ENCODE measurements at places on chromosomes 12 and 14. TPM values are rescaled to one million over a fixed set of nuclear protein-coding genes. Genes with fewer than 3 reads are reported as not detected.
A peak's percentile ranks its signal among the peaks of the same experiment; 100 is the strongest.

The SLC35E3 gene
- 1.8 TPM for polyA plus RNA-seq

The GPR65 gene
- polyA plus RNA-seq, result 0.29 TPM

The ITGA7 gene
- 247 TPM for polyA plus RNA-seq

The P2RX2 gene
- not detected for polyA plus RNA-seq

The HVCN1 gene
- 15.4 TPM for polyA plus RNA-seq

The CERS5 gene
- polyA plus RNA-seq, result 51.7 TPM

The INSM2 gene
- polyA plus RNA-seq, result not detected

The HOXC12 gene
- not detected for polyA plus RNA-seq

The DBX2 gene
- polyA plus RNA-seq, result 0.07 TPM

The GALNT9 gene
- 0.01 TPM for polyA plus RNA-seq

The SLC2A13 gene
- polyA plus RNA-seq, result 2.6 TPM

- no peak for DNase-seq
These were observed 39.0 kb downstream of the RNF34 start for GRCh38 chr12:121438905-121439304.

GRCh38 chr12:58920102-58920960 is at the start of gene LRIG3:
TSS of gene LRIG3 (minus strand) at chr12:58920504. CDS start at chr12:58920235, 269 bp downstream.
- DNase-seq, result peak; percentile 92

DNA sequence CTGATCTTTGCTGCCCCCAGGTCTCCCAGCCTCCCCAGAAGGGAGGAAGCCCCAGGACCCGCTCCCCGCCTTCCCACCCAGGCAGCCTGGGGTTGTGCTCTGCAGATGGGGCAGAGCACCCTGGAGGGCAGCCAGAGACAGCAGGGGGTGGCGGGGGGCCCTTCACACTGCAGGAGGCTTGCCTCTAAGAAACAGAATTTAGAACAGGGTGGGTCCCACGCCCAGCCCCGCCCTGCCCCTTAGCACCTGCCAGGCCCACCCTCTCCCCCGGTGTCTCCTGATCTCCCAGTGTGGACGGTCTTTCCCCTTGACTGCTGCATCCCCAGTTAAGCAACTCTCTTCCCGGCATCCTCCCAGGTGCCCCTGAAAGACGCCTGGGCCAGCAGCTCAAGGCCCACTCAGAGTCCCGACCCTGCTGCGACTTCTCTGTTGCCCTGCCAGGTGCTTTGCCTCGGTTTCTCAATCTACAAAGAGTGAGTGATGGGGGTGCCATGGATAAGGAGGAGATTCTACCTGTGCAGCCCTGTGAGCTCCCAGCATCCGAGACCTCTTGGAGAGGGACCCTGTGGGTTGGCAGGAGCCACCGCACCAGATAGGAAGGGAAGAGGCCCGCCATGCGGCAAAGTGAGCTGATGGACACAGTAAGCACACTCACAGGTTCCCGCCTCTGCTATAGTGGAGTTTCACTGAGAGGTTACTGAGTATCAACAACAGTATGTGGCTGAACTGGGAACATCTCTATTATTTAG is 327.1 kb upstream of the FKBP4 start:
- DNase-seq, result no peak

- DNase-seq, result no peak
These were observed 24.6 kb downstream of the PLEKHG3 start for GRCh38 chr14:64728856-64729255.

GRCh38 chr14:85276979-85277228 is 253.0 kb upstream of the FLRT2 start:
- DNase-seq, result no peak

DNA sequence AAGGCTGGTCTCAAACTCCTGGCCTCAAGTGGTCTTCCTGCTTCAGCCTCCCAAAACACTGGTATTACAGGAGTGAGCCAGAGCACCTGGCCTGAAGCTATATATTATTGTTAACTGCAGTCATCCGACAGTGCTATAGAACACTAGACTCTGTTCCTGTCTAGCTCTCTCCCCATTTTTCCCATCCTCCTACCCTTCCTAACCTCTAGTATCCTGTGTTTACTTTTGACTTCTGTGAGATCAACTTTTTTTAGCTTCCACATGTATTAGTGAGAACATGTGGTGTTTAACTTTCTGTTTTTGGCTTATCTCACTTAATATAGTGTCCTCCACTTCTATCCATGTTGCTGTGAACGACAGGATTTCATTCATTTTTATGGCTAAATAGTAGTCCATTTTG is 34.7 kb downstream of the TRAF3 start:
- DNase-seq, result no peak

- no peak for DNase-seq
These were observed 120.2 kb downstream of the MON2 start for GRCh38 chr12:62586850-62587249.

- no peak for DNase-seq
These were observed 464.6 kb downstream of the FUT8 start for GRCh38 chr14:65877166-65877565.

GRCh38 chr12:32270818-32271710 is 128.3 kb upstream of the FGD4 start:
- no peak for DNase-seq

GRCh38 chr12:90058704-90059103 is 350.1 kb upstream of the ATP2B1 start:
- DNase-seq, result peak; percentile 9

- no peak for DNase-seq
These were observed 355.4 kb upstream of the FAR2 start for GRCh38 chr12:28793581-28794151.

GRCh38 chr12:113403435-113404415 is at the start of gene SDS:
TSS of gene SDS (minus strand) at chr12:113403887. CDS start at chr12:113399708, 4,179 bp downstream.
- peak; percentile 73 for DNase-seq

- no peak for DNase-seq
These were observed 1.6 kb downstream of the GZMH start for GRCh38 chr14:24607635-24608514.

- DNase-seq, result no peak
These were observed 505.4 kb downstream of the CCER1 start for GRCh38 chr12:90449611-90450010.

DNA sequence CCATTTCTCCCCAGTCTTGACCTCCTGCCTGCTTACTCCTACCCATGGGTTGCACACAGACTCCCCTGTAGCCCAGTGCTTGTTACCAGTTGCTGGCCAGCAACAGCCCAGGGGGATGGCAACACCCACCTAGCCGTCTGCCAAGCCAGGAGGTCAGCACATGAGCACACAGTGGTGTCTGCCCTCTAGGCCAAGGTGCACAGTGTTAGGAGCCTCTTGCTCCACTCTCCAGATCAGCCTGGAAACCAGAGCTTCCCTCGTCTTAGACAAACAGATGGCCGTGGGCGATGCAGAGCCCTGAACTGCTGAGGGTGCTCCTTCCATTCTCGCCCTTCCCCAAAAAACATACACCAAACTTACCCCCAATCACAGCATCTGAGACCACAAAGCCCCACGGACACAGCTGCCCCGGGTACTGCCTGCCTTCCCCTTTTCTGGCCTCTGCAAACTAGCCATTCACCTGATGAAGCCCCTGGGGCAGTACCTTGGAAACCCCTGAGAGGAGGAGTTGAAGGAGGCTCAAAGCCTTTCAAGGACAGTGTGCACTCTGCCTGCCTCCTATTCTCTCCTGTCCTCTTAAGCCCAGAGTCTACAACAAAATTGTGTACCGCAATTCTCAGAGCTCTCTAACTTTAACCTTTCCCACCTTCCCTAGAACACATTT is 1.0 kb upstream of the GPD1 start:
- DNase-seq, result no peak

DNA sequence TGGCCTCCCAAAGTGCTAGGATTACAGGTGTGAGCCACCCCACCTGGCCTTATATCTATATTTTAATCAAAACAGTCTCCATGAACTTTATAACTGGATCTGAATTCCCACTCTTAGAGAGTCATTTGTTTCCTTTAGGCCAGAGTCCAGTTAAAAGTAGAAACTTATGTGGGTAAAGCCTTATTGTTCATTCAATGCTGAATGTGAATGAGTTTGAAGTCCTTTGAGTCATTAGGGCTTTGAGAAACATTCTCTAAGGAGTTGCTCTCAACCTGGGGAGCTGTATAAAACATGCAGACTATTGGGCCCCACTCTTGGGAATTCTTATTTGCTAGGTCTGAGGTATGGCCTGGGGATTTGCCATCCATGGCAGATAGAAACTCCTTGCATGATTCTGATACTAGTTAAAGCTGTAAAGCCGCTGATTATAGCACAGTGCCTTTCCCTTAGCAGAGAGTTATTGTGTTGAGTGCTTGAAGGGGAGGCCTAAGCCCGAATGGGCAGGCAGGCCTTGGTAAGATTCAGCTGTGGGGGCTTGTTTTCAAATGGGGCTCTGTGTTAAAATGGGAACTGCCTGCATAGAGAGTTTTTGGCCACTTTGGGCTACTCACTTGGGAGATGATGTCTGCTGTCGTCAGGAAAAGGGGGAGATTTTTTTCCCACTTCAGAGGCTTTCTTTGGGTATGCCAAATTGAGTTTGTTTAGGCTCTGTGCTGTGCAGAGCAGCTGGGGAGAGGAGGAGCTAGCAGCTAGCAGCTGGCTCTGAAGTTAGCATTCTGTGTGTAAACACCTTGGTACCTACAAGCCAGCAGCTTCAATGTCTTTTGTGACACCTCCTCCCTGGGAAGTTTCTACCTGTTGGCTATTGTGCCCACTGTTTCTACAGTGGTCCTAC is 117.5 kb downstream of the DACT1 start:
- no peak for DNase-seq

- no peak for DNase-seq
These were observed 181.9 kb upstream of the BMP4 start for GRCh38 chr14:54138354-54139038.

DNA sequence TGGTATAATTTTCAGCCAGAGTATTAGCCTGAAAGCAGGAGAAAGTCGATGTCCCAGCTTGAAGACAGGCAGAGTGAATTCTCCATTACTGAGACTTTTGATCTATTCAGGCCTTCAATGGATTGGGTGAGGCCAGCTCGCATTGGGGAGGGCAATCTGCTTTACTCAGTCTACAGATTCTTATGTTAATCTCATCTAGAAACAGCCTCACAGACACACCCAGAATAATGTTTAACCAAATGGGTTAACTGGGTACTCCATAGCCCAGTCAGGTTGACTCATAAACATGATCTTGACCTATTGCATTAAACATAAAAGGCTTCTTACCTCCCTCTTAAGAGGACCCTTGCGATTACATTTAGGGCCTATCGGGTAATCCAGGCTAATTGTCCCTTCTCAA is 118.0 kb downstream of the KTN1 start:
- DNase-seq, result no peak

DNA sequence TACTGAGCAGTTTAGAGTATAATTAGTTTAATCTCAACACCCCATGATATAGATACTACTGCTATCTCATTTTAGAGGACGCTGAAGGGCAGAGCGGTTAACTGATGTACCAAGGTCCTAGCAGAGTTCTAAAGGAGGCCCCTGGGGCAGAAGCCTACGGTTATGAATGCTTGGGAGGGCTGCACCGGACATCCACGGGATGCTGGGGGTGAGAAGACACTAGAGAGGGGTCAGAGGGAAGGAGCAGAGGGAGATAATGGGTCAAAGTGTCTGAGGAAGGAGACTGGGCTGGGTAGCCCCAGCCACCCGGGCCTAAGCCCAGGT is 1.6 kb upstream of the ACTR6 start:
- no peak for DNase-seq

DNA sequence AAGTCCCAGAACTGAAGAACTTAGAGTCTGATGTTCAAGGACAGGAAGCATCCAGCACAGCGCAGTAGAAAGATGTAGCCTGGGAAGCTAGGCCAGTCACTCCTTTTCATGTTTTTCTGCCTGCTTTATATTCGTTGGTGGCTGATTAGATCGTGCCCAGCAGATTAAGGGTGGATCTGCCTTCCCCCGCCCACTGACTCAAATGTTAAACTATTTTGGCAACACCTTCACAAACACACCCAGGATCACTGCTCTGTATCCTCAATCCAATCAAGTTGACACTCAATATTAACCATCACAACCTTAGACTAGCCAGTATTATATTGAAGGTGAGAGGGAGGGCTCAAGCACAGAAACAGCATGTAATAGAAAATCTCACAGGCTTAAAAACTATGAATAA is 222.9 kb downstream of the C12orf50 start:
- DNase-seq, result no peak

GRCh38 chr12:113260127-113260526 is 38.9 kb downstream of the TPCN1 start:
- no peak for DNase-seq

GRCh38 chr12:120055231-120056000 is 61.1 kb downstream of the RAB35 start:
- DNase-seq, result no peak

GRCh38 chr12:66541426-66541825 is 137.4 kb downstream of the GRIP1 start:
- DNase-seq, result no peak

DNA sequence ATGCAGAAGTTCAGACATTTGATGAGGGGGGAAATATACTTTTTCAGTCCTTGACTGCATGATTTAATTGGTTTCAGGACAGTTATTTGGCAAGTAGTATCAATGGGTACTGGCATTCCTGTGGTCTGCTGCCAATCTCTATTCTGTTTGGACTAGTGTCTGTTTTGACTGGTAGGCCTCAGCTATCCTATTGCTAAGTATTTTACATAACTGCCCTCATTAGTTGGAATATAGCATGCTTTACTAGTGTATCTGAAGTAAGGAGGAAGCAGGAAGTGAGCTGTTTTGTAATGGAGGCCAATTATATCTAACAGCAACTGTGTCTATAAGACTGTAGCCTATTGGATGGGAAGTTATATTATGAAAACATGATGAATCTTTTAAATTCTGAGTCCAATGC is 104.3 kb downstream of the FLRT2 start:
- DNase-seq, result no peak

GRCh38 chr12:95390932-95391331 is 83.0 kb upstream of the METAP2 start:
- no peak for DNase-seq

- DNase-seq, result no peak
These were observed 20.1 kb upstream of the CERS5 start for GRCh38 chr12:50187084-50187900.

DNA sequence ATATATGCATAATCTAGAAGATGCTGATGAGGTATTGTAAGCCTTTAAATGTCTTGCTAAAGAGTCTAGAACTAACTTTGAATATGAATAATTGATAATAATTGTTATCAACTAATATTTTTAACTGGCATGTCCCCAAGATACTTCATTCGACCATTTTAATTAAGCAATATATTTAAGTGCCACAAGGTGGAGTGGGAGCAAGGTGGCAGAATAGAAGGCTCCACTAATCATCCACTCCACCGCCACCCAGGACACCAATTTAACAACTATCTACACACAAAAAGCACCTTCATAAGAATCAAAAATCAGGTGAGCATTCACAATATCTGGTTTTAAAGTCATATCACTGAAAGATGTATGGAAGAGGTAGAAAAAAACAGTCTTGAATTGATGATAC is 409.6 kb downstream of the SEC23A start:
- DNase-seq, result no peak

GRCh38 chr12:6959058-6959804 is 8.1 kb downstream of the PTPN6 start:
- no peak for DNase-seq

DNA sequence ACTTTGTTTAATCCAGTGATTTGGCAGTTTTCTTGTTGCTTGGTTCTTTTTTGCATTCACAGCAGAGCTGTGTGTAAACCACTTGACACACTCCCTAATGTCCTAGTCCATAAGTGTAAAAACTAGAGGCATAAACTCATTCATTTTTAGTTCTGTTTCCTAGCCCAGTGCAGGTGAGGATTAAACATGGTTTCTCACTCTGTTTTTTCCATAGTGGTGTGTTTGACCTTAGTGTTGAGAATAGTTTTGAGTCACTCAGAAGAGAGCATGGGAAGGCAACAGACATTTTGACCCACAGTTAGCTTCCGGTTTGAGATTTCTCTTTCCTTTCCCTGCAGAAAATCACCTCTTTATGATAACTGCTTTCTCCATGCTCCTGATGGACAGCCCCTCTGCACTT is 24.2 kb upstream of the GALNT16 start:
- DNase-seq, result no peak

GRCh38 chr14:92493024-92493423 is 20.6 kb upstream of the RIN3 start:
- DNase-seq, result peak; percentile 1
